ENCODE measurements at places on chromosomes 1 and 21.

GRCh38 chr1:234206651-234207284 lies 166.5 kb upstream of the COA6 start:
- no peak for DNase-seq

GRCh38 chr1:170306948-170307347 lies 161.2 kb downstream of the NTMT2 start:
- DNase-seq = no peak

GRCh38 chr1:84930329-84930728 lies 37.3 kb upstream of the LPAR3 start:
- DNase-seq = no peak

DNA sequence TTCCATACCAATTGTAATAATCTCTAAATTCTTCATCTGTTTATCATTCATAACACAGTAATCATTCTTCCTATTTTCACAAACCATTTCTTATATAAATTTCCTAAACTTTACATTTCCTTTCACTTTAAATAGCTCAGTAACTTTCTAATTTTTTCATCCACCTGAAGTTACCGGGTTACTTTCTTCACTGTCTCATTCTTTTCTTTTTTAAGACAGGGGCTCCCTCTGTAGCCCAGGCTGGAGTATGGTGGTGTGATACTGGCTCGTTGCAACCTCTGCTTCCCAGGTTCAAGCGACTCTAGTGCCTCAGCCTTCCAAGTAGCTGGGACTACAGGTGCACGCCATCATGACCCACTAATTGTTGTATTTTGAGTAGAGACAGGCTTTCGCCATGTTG lies 41.3 kb downstream of the RERE start:
- no peak for DNase-seq

DNA sequence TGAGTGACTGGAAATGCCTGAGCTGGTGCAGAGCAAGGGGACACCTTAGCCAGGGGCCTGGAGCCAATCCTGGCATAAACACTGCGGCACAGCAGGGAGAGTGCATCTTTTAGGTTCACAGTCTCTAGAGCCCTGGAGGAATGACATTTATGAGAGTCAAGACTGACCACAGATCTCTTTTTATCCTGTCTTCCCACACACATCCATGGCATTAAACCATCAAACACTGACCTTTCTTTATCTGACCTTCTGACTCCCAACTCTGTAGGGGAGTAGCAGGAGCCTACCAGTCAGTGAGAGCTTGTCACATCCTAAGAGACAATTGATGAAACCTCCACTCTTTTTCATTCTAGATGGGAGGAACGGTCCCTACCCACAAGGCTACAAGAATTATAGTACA lies 7.9 kb downstream of the CD34 start:
- no peak for DNase-seq

DNA sequence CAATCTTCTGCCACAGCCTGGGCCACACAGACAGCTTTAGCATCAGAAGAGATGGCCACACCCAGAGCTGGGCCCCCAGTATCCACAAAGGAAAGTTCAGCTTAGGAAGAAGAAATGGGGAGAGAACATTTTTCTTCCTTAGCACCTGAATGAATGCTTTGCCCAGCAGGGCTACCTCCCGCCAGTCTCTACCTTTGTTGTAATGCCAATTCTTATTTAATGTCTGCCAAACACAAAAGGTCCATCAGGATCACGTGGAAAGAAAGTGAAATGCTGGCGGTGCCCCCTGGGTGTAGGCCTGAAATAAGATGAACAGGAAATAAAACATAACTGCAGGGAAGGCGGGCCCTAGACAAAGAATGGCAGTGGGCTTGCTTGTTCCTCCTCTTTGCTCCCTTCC lies 125.6 kb downstream of the CACNA1E start:
- DNase-seq = no peak

GRCh38 chr1:84133479-84133878 lies 10.6 kb upstream of the PRKACB start:
- no peak for DNase-seq

DNA sequence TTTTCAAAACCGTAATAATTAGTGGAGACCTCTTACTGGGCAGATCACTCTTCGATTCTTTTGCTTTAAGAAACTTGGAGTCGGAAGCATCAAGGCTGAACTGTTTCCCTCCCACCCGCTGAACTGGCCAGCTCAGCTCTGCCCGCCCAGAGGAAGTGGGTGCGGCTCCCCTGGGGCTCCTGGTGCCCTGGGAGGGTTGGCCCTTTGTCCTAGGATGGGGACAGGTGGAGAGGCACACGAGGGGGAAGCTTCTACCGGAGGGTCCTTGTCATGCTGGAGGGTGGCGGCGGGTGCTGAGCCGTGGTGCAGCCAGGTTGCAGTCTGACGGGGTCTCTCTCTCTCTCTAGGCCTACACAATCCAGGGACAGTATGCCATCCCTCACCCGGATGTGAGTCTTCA lies 64.3 kb upstream of the COL6A1 start:
- DNase-seq = no peak

DNA sequence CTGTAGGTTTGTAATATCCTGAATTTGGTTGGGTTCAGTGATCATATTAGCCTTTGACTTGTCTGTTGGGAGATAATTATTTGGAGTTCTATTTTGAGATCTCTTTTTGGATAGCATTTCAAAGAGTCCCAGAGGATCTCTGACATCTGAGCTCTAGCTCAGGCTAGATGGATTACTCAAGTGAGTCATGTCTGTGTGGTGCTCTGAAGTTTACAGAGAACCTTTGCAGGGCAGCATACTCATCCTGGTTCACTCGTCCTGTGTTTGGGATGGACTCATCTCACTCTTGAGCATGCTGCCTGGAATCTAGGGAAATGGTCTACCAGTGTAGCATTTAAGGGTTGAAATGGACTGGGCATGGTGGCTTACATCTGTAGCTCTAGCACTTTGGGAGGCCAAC lies 29.4 kb upstream of the BMP8A start:
- DNase-seq = no peak

GRCh38 chr1:43980255-43981134 lies 1.5 kb downstream of the B4GALT2 start:
- no peak for DNase-seq

GRCh38 chr1:151809985-151810556 lies 4.9 kb upstream of the LINGO4 start:
- no peak for DNase-seq

DNA sequence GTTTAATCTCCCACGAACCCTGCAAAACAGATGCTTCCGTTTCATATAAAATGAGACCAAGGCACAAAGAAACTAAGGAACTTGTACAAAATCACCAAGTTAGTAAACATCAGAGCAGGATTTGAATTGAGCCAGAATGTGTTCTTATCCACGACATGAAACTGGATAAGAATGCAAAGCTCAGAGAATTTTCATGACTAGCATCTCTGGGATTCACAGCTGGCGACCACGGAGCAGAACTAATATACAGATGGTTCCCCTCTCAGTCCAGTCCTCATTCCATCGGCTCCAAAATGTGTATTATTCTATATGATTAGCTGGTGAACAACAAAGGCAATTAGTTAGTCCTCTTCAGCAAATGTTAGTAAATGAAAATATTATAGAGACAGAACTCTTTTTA lies 72.3 kb upstream of the ERG start:
- DNase-seq = no peak
